ENCODE measurements at places on chromosomes 13 and 19.
A peak's percentile ranks its signal among the peaks of the same experiment; 100 is the strongest.

DNA sequence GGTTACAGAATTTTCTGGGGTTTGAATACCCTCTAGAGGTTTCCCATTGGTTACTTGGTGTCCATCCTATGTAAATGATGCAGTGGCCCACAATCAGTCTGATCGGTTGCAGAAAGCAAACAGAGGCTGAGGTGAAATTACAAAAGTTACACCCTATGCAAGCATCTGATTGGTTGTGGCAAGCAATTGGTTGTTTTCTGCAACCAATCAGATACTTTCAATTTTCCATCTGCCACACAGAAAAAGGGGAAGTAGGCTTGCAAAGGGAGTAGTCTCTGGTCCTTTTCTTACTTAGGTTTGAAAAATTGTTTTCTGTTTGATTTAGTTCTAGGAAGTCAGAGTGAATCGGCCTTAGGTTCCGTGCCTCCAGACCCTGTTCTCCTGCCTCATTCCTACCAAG is 93.1 kb downstream of the WTIP start:
- no peak for DNase-seq

DNA sequence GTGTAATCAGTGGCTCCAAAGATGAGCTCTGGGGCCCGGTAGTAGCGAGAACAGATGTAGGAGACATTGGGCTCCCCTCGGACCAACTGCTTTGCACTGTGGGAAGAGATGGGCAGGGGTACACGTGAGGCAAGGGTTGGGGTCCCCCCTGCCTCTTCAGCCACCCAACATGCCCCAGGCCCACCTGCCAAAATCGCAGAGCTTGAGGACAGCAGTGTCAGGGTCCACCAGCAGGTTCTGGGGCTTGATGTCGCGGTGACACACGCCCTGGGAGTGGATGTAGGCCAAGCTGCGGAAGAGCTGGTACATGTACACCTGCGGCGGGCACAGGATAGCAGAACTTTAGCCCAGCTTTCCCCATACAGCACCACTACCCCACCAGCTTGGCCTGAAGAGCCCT is 8.0 kb downstream of the GSK3A start:
- no peak for DNase-seq

DNA sequence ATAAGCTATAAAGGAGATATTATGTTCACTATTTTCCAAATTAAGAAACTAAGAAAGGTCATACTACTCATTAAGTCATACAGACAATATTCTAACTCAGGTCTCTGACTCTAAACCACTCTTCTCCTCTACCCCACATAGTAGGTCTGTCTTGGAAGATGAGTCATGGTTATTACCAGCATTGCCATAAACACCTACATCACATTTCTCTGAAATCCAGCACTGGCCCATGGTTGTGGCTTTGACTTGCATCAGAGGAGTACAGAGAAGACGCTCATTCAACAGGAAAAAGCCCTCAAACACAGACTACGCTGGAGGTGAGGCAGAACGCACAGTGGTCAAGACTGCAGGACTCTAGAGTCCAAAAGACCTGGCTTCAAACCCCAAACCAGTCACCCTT is 476.8 kb downstream of the COG6 start:
- DNase-seq: peak; percentile 26

DNA sequence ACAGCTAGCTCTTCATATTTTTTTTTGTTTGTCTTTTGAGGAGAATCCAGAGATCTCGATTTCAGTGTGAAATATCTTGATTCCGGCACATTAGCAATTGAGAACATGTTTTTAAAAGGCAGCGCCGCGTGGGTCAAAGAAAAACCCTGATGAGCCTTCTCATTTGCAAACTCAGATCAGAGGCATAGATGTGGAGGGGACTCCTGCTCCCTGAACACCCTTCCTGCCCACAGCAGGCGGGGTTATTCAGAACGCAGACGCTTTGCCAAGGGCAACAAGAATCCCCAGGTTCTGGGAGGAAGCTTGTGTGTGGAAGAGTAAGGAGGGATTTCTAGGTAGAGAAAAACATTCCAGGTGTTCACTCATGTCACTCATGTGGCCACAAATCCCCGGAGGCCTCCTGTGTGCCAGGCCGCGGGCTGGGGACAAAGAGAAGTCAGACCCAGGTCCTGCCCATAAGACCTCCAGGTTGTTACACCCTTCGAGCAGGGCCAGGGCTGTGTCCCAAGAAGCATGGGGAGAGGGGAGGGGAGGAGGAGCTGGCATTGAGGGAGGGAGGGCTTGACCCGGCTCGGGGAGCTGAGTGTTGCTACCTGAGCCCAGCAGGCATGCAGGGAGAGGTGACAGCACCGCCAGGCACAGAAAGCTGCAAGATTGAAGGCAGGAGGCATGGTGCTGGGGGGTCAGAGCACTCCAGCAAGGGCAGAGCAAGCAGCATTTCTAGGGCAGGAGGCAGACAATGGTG is 15.9 kb upstream of the IGLON5 start:
- DNase-seq: no peak

DNA sequence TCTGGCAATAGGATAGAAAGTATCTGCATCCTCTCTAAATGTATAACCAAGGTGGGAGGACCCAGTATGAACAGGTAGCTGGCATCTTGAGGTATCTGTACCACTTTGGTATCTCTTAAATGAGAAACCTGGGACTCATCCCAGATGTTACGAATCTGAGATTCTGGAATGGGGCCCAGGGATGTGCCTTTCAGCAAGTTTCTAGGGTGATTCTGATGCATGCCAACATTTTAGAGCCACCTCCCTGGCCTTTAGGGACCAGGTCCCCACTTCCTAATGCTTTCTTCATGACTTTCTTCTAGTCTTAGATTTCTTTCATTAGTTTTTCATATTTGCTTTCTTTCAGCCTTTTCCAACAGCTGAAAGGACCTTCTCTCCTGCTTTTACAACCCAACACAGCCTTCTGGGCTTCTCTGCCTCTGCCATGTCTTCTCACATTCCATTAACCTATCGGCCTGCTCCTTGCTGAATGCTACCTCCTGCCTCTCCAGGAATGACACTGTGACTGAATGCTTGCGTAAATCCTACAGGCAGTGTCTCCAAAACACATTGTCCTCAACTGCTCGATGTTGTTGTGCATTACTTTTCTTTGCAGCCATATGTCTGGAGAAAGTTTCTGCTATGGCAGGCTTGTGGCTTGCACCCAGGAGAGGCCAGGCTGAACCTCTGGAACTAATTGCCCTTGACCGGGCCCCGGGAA is 284.0 kb downstream of the DNAJC15 start:
- DNase-seq: no peak

- no peak for DNase-seq
Observed at GRCh38 chr13:31638577-31638976, 100.7 kb upstream of the RXFP2 start.

DNA sequence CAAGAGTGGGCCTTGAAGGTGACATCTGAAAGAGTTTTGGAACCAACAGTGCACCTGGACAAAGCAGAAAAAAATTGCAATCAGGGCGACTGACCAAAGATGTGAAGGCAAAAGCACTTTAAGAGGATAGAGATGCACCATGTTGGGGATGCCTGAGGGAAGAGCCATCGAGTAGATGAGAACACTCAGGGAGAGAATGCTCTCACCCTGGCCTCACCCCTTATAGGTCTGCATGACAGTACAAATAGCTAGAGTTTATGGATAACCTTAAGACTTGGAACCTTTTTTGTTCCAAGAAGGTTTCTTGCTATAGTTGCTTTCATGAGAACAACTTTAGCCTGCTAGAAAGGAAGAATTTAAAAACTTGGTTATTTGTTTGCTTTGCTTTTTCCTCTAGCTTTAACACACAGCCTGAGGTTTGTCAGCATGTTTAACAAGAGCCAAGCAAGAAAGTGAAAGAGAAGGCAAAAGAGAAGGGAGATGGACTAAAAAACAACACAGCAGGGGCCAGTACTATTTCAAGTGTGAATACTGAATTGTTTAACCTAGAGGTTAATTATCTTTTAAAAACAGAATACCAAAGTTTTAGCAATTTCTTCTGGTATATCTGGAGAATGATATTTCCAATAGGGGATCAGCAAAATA is 418.9 kb downstream of the DIAPH3 start:
- DNase-seq: no peak

DNA sequence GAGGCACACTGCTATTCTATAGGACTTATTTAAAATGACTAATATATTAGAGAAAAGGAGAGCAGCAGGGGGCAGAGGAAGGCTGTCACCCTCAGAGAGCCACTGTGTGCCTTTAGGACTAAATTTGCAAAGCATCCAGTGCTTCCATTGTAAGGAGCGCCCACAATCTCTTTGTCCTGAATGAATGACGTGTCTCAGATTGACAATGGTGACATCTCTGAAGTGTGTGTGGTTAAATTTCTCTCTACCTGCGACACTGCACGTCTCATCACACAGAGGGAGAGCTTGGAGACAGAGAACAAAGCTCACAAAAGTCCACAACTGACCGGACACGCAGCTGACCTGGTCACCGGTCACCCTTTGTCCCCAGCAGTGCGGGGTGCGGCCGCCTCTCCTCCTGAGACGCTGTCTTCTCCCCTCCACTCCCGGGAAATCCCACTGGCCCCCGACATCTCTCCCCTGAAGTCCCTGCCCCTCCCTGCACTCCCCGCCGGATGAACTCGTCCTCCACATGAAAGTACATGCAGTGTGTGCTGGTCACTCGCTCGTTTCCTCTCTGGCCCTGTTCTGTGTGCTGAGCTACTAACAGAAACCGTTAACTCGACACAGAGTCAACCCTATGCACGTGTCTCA is 107.2 kb downstream of the RAB20 start:
- no peak for DNase-seq

GRCh38 chr19:2227415-2228156 is 8.5 kb downstream of the PLEKHJ1 start:
- no peak for DNase-seq

GRCh38 chr13:67932991-67933390 is 702.9 kb upstream of the PCDH9 start:
- no peak for DNase-seq

DNA sequence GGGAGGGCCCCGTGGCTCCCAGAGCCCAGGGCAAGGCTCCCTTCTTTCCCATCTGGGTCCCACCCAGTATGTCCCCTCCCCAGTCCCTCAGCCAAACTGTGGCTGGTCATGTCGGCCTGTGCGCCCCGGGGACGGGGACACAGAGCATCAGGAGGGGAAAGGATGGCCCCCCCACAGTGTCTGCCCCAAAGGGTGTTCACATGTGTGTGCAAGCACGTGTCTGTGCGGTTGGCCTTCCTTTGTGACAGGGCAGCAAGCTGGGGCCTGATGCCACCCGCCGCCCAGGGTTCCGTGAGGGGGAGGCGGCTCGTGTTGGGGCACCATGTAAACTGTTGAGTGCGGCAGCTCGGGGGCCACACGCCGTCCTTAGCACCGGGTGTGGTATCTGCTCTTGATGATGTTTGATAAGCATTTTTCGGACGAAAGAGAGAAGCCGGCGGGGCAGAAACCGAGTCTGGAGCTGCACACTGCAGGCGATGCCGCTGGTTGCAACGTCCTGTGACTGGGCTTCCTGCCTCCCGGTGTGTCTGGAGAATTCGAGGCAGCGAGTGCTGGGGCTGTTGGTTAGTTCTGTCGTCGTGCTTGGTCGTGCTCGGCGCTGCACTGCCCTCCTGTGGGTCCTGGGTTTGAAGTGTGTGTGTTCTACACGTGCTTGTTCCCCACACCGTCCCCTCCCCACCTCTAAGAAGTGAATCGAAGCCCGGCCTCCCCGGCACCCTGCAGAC is 18.4 kb downstream of the GNA11 start:
- no peak for DNase-seq

- DNase-seq: peak; percentile 78
Observed at GRCh38 chr19:35153701-35154524, 622 bp upstream of the FXYD5 start.

DNA sequence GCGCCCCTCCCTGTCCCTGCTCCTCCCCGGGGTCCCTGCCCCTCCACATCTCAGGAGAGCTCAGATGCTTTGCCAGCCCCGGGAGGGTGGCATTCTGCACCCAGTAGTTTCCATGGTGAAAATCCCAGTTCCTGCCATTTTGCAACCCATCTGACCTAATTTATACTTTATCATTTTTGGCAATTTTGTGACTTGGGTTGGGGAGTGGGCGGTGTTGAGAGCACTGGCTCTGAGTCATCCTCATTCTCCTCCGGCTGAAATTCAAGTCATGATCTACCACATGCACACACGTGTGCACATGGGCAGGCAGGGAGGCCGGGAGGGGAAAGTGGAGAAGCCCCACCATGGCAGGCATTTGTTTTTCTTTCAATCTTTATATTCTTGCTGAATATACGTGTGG is 208.6 kb downstream of the URI1 start:
- no peak for DNase-seq
